GM23338 (cell line): ENCODE measurements at places on chromosomes 2 and 18. TPM values are rescaled to one million over a fixed set of nuclear protein-coding genes. Genes with fewer than 3 reads are reported as not detected.

The ALKAL2 gene
- total RNA-seq = 4.5 and 6.4 TPM in 2 replicates

The MYO5B gene
- total RNA-seq = 6.8 and 19.1 TPM in 2 replicates

The PTPRN gene
- total RNA-seq = 18.8 and 22.1 TPM in 2 replicates

DNA sequence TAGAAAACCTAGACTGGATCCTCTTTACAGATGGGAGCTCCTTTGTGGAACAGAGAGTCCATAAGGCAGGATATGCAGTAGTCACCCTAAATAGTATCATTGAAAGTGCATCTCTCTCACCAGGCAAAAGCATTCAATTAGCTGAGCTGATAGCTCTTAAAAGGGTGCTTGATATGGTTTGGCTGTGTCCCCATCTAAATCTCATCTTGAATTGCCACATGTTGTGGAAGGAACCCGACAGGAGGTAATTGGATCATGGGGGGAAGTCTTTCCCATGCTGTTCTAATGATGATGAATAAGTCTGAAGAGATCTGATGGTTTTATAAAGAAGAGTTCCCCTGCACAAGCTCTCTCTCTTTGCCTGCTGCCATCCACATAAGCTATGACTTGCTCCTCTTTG, 96.2 kb upstream of the RMP24 start:
- no peak for DNase-seq

GRCh38 chr2:82780050-82780449, 1679.0 kb downstream of the SUCLG1 start:
- no peak for DNase-seq
